NCI-H2107 (cell line): ENCODE measurements at places on chromosomes 12 and 14.

GRCh38 chr14:41986083-41986645, 379.5 kb downstream of the LRFN5 start:
- no peak for DNase-seq

GRCh38 chr12:56628671-56629458, 1.3 kb downstream of the BAZ2A start:
- no peak for DNase-seq

- no peak for DNase-seq
Observed at GRCh38 chr14:91398707-91399106, 18.9 kb downstream of the CCDC88C start.

DNA sequence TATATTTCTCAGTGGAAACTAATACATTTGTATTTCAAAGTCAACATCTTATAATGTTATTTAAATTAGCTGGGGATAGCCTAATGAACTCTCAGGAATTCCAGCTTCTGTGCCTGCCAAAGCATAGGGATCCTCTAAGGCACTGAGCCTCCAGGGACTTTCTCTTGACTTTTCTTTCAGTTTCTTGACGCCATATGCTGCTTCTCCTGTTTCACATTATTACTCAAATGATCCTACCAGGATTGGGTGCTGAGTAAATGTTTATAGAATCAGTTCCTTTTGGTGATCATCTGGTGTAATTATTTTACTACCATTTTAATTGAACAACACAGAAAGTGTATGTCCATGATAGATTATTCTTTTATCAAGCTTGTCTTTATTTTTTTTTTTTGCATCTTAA, 7.9 kb downstream of the METTL25 start:
- no peak for DNase-seq

GRCh38 chr14:85296456-85297210, 233.3 kb upstream of the FLRT2 start:
- no peak for DNase-seq

GRCh38 chr14:71348394-71348793, 441.1 kb downstream of the PCNX1 start:
- DNase-seq = no peak
